ENCODE measurements at places on chromosomes 1 and 21. TPM values are rescaled to one million over a fixed set of nuclear protein-coding genes. Genes with fewer than 3 reads are reported as not detected.

Gene GDAP2
- total RNA-seq: 28.4 TPM

Gene EFNA3
- total RNA-seq: 10.5 TPM

- H3K36me3 ChIP-seq: no peaks in the 10 kb centered on the region
- H3K4me3 ChIP-seq: no peak overlapping the region
- no peak overlapping the region for H3K27ac ChIP-seq
- H3K27me3 ChIP-seq: no peaks in the 10 kb centered on the region
Measured at GRCh38 chr1:195482137-195482536, 1126.1 kb downstream of the KCNT2 start.

DNA sequence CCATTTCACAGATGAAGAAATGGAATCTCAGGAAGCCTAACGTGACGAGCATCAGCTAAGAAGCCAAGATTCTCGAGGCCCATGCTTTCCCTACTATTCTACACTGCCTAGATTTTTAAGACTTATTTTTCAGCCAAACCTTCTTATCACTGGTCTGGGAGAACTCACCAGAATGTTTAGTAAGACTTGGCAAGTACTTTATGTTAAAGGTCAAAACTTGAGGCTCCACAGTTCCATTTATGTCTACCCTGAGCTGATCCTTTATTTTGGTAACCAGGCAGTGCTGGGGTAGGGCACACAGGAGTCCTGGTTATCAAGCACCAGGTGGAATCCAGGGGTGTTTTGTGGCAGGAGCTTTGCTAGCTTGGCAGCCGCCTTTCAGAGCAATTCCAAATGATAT, 16.8 kb downstream of the PLXNA2 start:
- H3K4me3 ChIP-seq: no peak overlapping the region
- H3K36me3 ChIP-seq: peaks cover 3% of the 10 kb centered on the region
- H3K4me1 ChIP-seq: peaks cover 70% of the 10 kb centered on the region
- peak overlapping the region; percentile 47 for H3K27ac ChIP-seq
- H3K27me3 ChIP-seq: no peaks in the 10 kb centered on the region

DNA sequence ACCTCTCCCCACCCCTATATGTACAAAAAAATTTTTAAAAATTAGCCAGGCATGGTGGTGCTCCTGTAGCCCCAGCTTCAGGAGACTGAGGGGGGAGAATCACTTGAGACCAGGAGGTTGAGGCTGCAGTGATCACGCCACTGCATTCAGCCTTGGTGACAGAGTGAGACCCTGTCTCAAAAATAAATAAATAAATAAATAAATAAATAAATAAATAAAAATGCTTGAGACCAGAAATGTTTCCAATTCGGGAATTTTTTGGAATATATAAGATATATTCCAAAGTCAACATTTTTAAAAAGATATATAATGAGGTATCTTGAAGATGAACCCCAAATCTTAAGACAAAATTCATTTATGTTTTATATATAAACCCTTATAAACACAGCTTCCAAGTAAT, 42.4 kb upstream of the RAB4A start:
- no peak for DNase-seq
- H3K27me3 ChIP-seq: peaks cover 6% of the 10 kb centered on the region

GRCh38 chr21:45888386-45889009, 93.1 kb upstream of the COL6A1 start:
- peaks cover 8% of the 10 kb centered on the region for H3K27me3 ChIP-seq
- DNase-seq: no peak
- no peak overlapping the region for H3K27ac ChIP-seq
- no peaks in the 10 kb centered on the region for H3K36me3 ChIP-seq

All from progenitor cell of endocrine pancreas (in vitro differentiated cells).